NCI-H524 (cell line): ENCODE measurements at places on chromosomes 2 and 18.

GRCh38 chr18:54737986-54738385, 90.3 kb upstream of the RAB27B start:
- DNase-seq = no peak

GRCh38 chr18:77444385-77444784, 194.7 kb downstream of the GALR1 start:
- no peak for DNase-seq

DNA sequence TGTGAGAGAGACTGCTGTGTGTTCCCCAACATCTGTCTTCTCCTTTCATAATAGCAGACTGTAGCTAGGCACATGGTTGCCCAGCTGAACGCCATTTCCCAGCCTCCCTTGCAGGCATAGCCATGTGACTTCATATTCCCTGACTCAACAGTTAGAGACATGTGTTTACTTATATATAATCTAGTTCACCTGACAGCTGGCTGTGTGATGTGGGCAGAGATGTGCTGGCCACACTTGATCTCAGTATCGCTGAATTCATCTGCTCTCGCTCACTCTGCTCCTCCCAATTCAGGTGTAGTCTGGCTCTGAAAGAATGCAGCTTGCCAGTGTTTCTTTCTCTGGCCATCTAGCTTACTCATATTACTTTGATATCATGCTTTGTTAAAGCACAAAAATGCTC, 52.3 kb upstream of the SEC11C start:
- no peak for DNase-seq

- no peak for DNase-seq
Measured at GRCh38 chr2:237590272-237591140, at the start of gene RAB17. Gene RAB17 (minus strand): TSS chr2:237590734. CDS start chr2:237586154, 4,580 bp downstream.

GRCh38 chr2:154507186-154507585, 191.3 kb upstream of the KCNJ3 start:
- DNase-seq = peak; percentile 27

DNA sequence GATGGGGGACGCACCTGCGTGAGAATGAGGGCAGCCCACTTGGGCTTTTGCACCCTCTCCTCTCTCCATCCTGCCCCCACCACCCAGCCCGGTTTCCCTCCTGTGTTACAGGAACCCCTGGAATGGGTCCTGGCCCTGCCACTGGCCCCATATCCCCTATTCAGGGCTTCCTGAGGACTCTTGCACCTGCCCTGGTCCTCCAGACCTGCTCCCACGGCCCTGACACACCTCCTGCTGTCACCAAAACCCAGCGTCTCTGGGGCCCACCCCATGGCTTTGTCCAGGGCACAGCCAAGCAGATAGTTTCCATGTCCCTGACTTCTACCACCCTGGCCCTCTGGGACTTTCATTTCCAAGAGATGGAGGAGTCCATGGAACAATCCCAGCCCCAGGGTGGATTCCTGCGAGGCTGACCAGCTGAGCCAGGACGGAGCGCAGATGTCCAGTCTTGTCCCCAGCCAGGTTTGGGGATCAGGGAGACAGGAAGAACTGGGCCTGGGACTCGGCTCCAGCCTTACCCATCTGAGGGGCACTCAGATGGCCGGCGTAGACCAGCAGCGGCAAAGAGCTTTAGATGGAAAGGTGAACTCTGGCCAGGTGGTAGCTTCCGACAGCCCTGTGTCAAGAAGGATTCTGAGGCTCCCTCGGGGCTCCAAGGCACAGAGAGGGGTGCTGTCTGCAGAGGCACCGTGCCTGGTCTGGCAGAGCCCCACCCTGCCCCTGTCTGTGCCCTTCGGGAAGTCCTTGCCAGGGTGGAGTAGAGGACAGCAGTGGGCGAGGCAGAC, 12.0 kb downstream of the GPR35 start:
- no peak for DNase-seq

GRCh38 chr2:186584053-186584452, 5.8 kb upstream of the ITGAV start:
- DNase-seq = no peak

GRCh38 chr2:29817801-29818680, 103.3 kb downstream of the ALK start:
- DNase-seq = no peak

DNA sequence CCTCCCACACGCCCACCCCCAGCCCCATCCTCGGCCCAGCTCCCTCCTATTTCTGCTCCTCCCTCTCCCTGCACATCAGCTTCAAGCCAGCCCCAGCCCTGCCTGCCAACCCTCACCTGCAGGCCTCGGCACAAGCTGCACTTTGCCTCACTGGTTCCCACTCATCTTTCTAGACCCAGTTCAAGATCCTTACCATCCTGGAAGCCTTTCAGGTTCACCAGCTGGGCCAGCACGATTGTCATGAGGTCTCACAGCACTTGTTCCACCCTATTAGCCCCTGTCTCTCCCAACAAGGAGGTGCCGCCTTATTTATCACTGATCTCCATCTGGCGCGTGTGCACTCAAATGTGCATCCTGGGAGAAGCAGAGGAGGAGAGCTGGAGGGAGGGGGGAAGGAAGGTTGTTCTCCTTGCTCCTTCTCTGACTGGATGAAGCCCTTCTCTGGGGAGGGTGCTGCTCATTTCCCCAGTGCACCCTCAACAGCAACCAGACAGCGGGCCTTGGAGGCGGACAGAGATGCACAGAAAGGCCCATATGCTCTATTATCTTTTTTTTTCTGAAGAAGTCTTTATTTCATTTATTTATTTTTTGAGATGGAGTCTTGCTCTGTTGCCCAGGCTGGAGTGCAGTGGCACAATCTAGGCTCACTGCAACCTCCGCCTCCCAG, 15.5 kb upstream of the BIN1 start:
- DNase-seq = peak; percentile 96

DNA sequence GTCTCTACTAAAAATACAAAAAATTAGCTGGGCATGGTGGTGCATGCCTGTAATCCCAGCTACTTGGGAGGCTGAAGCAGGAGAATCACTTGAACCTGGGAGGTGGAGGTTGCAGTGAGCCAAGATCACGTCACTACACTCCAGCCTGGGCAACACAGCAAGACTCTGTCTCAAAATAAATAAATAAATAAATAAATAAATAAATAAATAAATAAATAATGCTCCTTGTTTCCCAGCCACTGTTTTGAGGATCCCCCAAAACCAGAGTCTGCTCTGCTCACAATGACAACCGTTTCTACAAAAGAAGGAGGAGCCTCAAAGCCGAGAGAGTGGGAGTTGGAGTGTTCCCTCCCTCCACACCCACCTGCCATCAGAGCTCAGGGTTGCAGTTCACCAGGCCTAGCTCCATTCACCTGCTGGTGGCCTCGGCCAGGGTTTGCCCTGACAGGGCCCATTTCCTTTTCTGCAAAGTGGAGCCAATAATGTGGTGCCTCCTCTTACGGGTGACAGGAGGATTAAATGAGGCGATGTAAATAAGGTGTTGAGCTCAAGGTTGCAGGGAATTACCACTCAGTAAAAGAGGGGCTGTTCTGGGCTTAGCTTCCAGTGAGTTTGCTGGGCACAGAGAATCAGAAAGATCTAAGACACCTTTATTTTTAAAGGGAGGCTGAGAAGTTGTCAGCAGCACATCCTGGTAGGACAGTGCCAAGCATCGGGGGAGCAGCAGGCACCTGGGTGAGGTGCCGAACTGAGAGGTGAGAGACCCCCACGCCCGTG, 25.5 kb downstream of the CRACDL start:
- DNase-seq = no peak

DNA sequence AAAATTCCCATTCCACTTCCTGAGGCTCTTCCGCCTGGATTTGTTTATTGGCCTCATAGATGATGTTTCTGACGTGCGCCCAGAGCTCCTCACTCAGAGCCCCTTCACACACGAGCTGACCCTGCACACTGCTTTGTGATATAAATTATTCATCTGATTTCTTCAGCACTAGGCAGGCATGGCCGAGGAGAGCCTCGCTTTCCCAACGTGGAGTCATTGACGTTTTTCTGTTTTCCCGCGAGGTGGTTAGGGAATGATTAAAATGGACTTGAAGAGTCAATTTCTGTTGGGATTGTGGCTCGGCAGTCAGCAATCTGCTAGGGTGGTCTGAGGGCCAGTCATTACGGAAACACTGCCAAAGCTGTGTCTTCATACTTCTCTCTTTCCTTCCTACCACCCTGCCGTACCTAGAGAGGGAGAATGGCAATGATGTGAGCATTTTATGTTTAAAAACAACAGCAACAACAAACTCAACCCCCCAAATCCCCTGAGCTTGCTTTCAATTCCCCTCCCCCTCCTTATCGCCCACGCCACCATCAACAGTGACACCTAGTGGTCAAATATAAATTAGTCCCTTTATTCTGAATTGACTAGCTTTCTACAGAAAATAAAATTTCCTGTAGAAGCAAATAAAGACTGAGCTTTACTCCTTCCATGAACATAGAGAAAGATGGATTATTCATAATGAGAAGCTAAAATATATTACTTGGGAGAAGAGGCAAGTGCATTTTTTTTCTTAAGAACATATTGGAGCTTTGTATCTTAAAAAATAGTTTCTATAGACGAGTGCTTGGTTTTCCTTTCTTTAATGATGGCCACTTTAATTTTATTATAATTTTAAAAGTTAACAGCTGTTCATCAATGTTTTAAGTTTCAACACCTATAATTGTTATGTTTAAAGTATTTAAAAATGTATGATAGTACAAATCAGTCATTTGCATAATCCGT, 285.1 kb downstream of the MTX2 start:
- peak; percentile 37 for DNase-seq

GRCh38 chr2:54564439-54564838, 108.3 kb downstream of the SPTBN1 start:
- no peak for DNase-seq

- DNase-seq = peak; percentile 53
Measured at GRCh38 chr2:221851531-221852045, 279.5 kb upstream of the EPHA4 start.

- no peak for DNase-seq
Measured at GRCh38 chr2:158994920-158995676, 26.7 kb downstream of the TANC1 start.

GRCh38 chr18:50924372-50924771, 43.5 kb upstream of the ELAC1 start:
- no peak for DNase-seq

DNA sequence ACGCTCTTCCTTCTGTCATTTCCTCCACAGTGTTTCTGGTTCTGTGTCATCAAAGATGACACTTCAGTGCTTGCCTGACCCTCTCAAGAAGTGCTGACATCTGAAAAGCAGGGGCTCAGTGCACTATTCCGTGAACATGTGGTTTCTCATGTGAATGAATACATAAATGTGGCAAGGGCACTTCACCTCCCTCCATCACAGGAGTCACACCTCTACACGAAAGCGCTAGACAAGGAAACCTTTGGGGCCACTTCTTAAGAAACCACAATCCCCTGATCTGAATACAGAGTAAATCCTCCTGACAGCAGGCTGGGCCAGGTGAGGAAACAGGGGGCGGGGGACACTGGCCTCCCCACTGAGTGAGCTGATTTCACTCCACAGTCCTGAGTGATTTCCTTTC, 145.8 kb upstream of the ACAA2 start:
- DNase-seq = no peak

DNA sequence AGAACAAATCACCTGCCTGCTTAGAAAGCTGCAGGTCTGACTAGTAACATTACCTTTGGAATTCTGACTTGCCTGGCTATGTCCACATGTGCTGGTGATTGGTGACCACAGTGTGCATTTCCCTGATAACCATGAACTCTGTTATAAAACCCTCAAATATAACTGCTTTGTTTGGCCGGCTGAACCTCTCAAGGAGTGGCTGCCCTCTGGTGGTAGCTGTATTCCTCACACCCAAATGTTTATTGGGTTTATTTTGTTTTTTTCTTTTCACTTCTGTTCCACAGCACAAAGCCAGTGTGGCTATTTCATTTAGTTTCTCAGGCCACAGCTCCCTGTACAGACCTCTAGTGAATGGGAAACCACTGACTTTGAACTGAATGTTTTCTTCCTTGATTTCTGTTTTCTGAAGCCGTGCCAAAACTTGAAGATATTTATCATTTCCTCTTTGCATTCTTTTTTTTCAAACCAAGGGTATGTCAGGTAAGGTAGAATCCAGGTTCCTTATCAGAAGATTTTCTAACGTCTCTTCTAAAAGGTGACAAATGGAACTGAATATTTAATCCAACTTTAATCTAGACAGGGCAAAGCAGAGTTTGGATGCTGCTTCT, 549.0 kb upstream of the VRK2 start:
- DNase-seq = peak; percentile 58

DNA sequence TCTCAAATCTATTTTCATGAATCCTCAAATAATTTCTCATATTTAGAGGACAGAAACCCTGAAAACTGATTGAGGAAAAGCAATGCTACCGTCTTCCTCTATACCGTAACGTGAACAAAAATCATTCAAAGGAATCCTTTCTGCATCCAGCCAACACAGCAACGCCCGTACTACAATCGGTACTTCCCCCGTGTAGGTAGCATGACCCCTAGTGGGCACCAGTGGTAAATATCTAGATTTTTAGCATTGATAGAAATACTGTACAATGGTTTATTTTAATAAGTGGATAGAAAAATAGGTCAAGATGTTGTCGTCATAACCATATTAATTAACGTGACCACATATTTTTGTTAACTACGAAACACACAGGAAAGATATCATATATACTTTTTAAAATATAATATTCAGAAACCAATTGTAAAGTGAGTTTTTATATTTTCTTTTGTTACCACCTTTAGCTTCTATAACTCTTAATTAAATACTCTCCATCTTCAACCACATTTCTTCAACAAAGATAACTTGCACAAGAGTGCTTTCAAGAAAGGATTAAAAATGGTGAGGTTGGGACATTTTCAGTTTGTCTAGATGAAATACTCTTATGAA, 194.1 kb downstream of the SS18 start:
- DNase-seq = peak; percentile 28

- DNase-seq = no peak
Measured at GRCh38 chr18:35842536-35842935, 129.9 kb upstream of the RMP24 start.

DNA sequence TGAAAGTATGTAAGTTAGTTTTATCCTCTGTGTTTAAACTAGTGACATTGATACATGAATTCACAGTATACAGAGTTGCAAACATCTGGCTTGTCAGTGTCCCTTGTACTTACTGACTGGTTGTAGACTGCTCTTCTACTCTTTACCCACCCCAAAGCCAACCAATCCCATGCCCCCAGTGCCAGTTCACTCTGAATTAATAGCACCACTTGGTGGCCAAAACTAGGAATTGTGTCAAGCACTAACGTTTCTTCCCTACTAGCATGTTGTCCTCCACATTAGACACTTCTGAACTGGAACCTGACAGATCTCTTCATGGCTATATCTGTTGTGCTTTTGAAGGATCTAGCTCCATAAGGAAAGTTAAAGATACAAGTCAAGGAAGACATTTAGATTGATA, 27.2 kb upstream of the OTX1 start:
- peak; percentile 71 for DNase-seq

DNA sequence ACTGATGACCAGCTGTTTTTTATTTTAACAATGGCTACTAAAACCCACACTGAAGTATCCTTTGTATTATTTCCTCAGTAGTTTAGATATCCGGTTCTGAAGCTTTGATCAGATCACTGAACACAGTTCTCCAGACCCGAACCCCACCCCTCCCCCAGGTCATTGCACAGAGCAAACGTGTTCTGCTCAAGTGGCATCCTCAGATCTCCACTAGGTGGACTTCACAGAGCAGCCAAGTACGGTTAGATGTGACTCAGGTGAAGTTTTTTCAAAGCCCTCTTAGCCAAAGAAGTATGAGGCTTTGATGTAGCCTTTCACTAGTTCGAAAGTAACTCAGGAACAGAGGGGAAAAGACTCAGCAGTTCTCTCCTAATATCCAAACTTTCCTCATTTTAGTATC, 142.7 kb upstream of the NRP2 start:
- no peak for DNase-seq
